NB4 (cell line): ENCODE measurements at places on chromosomes 11 and 22.

GRCh38 chr11:73537969-73538368, 59.9 kb downstream of the FAM168A start:
- DNase-seq = no peak

DNA sequence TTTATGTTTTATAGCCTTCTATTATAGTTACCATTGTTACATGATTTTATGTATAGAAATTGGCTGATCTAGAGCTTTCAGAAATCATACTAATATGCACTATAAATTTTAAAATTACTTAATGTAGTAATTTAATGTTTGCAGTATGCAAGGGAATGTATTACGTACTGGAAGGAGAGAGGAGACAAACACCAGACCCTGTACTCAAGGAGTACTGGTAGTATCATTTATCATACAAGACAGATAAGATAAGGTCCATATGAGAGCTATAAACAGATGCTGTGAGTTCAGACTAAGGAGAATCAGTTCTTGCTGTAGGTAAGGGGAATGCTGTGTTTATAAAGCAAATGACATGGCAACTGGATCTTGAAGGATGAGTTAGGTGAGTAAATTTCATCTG, 765 bp downstream of the BCO2 start:
- DNase-seq = no peak

GRCh38 chr11:128463371-128463829, 124.0 kb downstream of the ETS1 start:
- DNase-seq = no peak

DNA sequence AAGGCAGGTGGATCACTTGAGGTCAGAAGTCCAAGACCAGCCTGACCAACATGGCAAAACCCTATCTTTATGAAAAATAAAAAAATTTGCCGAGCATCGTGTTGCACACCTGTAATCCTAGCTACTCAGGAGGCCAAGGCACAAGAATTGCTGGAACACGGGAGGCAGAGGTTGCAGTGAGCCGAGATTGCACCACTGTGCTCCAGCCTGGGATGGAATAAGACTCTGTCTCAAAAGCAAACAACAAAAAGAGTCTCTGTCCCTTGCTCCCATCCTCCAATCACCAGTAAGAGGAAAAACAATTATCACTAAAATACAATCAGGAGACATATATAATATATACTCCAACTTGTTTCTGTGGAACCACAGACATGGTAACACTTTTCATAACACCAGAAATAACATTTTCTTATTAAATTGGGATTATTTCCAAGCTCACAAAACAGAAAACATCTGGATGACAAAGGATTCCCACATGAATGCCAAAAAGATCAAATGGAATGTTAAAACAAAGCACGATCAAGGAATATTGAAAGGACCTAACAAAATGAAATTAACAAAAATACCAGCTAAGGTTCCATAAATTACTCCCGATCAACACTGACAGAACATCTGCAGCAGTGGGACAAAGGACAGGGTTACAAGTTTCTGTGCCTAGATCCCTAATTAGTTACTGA, 15.2 kb downstream of the FCHSD2 start:
- DNase-seq = no peak

GRCh38 chr22:31866918-31867317, 77.4 kb upstream of the YWHAH start:
- no peak for DNase-seq

- peak; percentile 83 for DNase-seq
Measured at GRCh38 chr11:17351510-17352176, at the start of gene NCR3LG1. Gene NCR3LG1 (plus strand): TSS chr11:17351800. CDS start chr11:17351970, 170 bp downstream.

DNA sequence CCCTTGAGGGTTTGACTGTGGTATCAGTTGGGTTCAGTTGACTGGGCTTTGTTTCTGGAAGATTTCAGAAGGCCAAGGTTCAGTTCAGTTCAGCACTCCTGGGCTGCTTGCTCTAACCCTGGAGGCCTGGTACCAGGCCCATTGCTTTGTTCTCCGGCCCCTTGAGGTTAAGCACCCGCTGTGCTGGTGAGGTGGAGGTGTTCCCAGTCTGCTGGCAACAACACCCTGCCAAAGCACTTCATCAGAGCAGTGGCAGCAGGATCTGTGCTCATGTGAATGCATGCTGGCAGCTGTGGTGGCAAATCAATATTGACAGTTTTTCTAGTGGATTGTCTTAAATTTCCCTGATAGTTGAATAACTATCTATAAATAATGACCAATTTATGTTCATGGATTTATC, 3.8 kb upstream of the SCGB1D1 start:
- DNase-seq = no peak

- no peak for DNase-seq
Measured at GRCh38 chr11:131592734-131593133, 222.3 kb downstream of the NTM start.

DNA sequence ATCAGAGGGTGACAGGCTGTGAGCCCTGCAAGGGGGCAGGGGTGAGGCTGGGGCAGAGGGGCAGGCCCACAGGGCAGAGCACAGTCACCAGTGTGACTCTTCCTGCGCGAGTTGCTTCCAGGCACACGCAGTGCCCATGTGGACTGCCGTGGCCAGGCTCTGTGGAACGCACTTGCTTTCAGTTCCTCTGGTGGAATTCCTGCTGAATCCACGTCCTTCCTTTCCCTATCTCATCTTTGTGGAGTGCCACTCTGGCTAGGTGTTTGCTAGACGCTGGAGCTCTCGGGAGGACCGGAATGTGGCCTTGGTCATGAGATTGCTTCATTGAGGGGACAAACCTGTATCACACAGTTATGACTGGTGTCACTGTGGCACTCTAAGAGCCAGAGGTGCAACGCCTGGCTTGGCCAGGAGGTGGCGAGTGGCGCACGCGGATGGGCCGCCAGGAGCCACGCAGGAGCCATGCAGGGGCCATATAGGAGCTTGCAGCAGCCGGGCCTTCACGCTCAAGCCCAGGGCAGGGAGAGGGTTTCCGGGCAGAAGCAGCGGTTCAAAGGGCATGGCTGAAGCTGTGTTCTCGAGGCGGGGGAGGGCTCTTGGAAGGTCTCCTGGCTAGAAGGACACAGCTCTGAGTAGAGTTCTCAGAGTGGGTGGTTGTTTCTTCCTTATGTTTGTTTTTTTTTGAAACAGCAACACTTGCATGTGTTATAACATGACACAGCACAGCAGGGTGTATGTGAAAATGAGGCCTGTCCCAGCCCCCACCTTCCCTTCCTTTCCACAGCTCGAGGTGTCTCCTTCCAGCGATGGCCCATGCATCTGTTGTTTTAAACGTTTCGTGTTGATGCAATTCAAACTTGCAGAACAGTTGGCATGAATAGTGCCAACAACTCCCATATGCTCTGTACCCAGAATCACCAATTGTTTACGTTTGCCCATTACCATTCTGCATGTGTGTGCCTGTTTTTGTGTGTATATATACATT, 36.2 kb downstream of the TBC1D22A start:
- peak; percentile 83 for DNase-seq

- no peak for DNase-seq
Measured at GRCh38 chr11:120778685-120779490, 245.0 kb upstream of the TBCEL start.

DNA sequence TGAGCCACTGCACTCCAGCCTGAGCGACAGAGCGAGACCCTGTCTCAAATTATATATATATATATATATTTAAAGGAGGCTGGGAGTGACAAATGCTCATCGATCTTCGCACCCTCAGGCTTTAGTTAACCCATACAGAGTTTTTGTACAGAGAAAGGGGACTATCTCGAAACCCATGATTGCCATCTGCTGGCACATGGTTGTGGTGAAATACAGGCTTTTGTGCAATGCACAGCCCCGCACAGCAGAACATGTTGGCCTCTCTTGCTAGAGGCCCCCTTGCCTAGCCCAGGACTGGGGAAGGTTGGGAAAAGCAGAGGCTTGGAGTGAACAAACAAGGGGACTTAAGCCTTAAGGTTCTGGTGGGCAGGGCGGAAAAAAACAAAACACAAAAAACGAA, 3.6 kb downstream of the MYBPC3 start:
- peak; percentile 80 for DNase-seq
